ENCODE measurements at places on chromosomes 4 and X.

DNA sequence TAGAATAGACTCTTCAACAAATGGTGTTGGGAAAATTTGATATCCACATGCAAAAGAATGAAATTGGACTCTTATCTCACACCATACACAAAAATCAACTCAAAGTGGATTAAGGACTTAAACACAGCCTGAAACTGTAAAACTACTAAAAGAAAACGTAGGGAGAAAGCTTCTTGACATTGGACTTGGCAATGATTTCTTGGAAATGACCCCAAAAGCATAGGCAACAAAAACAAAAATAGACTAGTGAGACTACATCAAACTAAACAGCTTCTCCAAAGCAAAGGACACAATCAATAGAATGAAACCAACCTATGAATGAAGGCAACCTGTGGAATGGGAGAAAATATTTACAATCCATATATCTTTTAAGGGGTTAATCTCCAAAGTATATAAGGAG is 94.7 kb upstream of the INTU start:
- no peak for DNase-seq

GRCh38 chr4:40124690-40125089 is 68.0 kb downstream of the N4BP2 start:
- no peak for DNase-seq

DNA sequence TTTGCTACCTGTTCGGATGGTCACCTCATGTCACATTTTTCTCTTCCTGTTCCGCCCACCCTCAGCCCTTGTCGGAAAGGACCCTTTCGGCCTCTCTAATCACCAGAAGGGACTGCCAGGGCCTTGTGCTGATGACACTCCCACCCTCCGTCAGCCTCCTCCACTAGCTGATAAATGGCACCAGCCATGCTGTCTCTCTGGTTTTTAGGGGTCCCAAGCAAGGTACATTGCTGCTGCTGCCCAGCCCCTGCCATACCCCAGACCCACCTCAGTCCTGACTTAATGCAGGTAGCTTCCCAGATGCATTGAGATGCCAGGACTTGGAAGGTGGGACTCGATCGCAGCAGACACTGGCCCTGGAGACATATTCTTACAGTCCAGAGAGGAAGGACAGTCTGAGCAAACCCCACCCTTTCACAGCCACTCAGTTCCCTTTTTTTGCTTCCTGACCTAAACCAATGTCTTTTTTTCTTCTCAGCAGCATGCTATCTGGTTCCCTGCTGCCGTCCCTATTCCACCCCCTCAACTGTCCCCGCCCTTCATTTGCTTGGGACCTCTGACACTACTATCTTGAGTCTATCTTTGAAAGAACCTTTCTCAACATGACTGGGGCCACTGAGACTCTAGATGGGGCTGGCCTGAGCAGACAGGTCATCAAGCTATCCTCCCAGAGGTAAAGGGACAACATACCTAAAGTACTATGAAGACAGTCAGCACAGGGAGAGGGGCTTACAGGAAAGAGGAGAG is at the start of gene BTK:
BTK (minus strand) TSS at position 397 of the 747 bp plus-strand sequence. CDS start 10,907 bp downstream, outside the sequence.
- DNase-seq = peak; percentile 93

DNA sequence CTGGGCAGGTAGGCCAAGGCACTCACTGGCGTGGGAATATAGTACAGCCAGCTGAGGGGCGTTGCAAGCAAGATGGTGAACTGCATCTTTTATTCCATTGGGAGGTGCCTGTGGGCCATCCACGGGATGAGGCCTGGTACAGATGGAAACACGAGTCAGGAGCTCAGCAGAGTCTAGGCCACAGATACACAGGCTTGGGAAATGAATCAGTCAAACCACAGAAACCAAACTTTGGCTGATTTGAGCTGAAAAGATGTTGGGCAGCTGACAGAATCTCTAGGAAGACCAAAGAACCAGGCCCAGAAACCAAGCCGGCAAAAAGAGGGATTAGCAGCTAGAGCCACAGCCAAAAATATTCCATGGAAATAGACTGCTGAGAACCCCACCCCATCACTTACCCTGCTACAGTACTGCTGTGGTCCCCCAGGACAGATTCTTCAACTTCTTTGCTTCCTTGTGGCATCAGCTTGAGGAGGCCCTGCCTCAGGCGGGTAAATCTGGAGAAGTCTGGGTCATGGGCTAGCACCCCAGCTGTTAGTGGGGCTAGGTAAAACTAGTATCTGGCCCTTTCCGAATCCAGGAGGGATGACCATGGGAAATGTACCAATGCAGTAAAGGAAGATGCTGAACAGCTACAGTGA is 75.4 kb downstream of the TMEM131L start:
- no peak for DNase-seq

DNA sequence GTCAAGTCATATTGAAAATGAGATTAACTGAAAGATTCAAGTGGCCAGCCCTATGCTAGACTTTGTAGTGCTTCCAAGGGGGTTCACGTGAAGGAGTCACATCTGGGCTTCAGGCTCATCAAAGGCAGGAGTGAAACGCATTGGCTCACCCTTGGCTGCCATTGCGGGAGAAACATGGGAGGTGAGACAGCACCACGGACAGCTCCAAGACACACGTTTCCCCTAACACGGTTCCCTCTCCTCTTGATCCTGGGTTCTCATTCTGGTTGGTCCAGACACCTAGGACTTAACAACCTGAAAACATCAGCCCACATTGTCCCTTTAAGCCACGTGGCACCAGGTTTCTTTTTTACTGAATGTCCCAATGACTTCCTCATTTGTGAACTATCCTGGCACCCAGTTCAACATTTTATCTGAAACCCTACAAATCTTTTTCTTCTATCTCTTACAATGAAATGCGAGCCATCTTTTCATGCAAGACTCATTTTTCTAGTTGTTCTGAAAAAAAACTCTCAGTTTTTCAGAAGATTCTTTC is 279.0 kb upstream of the VCX3A start:
- DNase-seq = peak; percentile 1

- no peak for DNase-seq
Observed at GRCh38 chr4:45199736-45200135, 473.4 kb upstream of the GNPDA2 start.

DNA sequence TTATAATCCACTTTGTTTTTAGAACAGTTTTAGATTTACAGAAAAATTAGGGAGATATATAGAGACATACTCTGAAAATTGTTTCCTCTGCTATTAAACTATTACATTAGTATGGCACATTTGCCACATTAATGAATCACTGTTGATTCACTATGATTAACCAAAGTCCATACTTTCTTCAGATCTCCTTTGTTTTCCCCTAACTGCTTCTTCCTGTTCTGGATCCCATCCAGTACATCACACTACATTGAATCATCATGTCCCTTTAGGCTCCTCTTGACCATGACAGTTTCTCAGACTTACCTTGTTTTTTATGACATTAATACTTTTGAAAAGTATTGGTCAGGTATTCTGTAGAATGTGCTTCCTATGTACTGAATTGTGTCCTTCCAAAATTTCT is 109.2 kb upstream of the EDNRA start:
- no peak for DNase-seq

DNA sequence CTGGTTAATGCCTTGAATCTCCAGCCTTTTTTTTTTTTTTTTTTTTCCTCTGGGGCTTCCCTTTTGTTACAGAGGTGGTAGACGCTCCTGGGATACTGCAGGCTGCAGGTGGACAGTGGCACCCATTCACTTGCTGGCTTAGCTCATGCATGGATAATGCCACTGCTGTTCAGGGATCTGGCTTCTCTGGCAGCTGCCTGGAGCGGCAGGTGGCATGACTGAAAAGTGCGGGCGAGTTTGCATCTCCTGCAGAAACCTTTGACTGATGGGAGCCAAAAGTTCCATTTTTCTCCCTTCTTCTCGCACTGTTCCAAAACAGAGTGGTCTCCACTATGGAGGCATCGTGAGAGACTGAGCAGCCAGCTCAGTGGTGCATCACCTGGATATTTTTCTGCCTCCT is 5.9 kb upstream of the STIM2 start:
- no peak for DNase-seq

- DNase-seq = no peak
Observed at GRCh38 chr4:151674804-151675391, 85.9 kb downstream of the GATB start.

DNA sequence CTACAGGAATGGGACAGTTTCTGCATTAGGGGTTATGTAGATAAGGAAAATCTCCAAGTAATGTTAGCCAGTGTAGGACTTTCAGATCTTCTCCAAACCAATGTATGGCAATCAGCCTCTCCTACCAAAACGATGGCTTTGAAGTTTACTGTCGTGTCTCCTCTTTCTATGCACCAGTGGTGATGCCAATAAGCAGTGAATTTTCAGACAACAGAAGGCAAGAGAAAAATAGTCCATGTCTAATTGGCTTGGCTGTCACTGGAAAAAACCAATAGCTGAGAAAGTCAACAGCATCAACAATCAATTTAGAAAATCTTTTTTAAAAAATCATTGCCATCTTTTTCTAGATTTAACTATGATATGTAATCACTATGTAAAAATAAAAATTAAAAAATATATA is 35.0 kb downstream of the LIMCH1 start:
- DNase-seq = no peak

Measured in hematopoietic multipotent progenitor cell treated with erythropoietin and hydrocortisone succinate and interleukin-3 and kit ligand, for 4 days (in vitro differentiated cells).